ENCODE measurements at places on chromosomes 13 and 19.

GRCh38 chr13:111949311-111949710, 117.6 kb upstream of the SOX1 start:
- DNase-seq, result no peak

DNA sequence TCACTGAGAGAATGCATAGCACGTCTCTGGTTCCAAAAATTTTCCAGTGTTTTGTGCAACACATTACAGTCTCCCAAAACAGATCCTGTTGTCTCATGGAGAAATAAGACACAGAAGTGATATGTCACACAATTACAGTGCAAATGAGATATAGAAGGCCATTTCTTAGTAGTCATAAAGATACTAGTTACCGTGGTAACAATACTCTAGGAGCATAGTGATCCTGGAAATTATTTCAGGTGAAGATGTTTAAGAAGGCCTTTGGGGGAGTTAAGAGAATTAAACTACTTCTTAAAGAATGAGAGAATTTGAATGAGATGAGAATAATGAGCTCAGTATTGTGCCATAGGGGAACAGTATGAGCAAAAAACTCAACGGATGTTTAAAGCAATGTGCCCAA, 628.0 kb upstream of the MIR17HG start:
- DNase-seq, result no peak

DNA sequence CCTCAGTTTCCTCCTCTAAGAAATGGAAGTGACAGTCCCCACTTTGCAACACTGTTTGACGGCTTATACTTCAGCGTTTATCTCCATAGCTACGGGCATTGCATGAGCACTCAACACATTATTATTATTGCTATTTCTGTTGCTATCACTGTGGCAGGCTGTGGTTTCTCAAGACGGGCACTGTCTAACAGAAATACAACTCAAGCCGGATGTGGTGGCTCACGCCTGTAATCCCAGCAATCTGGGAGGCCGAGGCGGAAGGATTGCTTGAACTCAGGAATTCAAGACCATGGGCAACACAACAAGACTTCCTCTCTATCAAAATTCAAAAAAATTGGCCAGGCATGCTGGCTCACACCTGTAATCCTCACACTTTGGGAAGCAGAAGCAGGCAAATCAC, 4.9 kb upstream of the ZSWIM4 start:
- peak; percentile 36 for DNase-seq

GRCh38 chr13:29583073-29583785, 12.3 kb downstream of the SLC7A1 start:
- DNase-seq, result peak; percentile 86

- no peak for DNase-seq
These were observed 9.9 kb downstream of the DNM2 start for GRCh38 chr19:10727685-10728201.

DNA sequence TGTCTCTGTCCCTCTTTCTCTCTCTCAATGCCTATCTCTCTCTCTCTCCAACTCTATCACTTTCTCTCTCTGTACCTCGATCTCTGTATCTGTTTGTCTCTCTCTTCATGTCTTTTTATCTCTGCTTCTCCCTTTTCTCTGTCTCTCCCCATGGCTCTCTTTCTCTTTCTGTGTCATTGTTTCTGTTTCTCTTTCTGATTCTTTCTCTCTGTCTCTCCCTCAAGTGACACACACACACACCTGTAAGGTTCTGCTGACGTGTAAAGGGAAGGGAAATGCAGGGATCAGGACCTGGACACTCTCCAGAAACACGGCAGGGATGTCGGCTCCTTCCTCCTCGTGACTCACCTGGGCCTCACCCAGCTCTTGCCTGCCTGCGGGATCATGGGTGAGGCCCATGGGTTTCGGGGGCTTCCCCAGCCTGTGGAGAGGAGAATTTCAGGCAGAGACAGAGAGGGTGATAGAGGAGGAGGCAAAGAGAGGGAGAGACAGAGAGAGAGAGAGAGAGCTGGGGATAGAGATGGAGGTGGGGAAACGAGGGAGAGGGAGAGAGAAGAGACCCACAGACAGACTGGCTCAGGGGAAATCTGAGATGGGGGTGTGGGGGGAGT, 5.4 kb upstream of the PLAUR start:
- peak; percentile 63 for DNase-seq
